ENCODE measurements at places on chromosomes 16 and 17.

GRCh38 chr16:50313596-50314478, 47.5 kb downstream of the ADCY7 start:
- peak; percentile 29 for DNase-seq

DNA sequence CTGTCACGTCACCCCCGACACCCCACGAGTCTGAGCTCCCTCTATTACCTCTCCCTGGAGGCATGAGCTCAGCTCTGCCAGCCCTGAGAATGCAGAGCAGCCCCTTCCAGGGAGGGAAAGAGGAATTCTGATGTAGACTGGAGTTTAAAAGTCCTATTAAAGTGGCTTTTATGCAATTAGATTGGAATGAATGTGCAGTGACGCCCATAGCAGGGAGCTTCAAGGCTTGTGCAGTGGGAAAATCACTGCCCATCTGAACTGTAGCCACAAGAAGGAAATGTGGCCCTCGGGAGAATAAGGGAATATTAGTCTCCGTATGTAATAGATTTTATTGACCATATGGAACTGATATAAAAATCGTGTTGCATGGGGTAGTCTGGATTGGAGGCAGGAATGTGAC, 66.9 kb downstream of the ZNF423 start:
- no peak for DNase-seq

- DNase-seq = no peak
Measured at GRCh38 chr16:74113545-74113944, 183.1 kb upstream of the PSMD7 start.

GRCh38 chr16:75620326-75621169, 2.5 kb downstream of the ADAT1 start:
- DNase-seq = no peak

GRCh38 chr17:61420052-61420451, 20.4 kb downstream of the TBX2 start:
- no peak for DNase-seq

GRCh38 chr17:57705921-57706695, 39.0 kb downstream of the CCDC182 start:
- no peak for DNase-seq

DNA sequence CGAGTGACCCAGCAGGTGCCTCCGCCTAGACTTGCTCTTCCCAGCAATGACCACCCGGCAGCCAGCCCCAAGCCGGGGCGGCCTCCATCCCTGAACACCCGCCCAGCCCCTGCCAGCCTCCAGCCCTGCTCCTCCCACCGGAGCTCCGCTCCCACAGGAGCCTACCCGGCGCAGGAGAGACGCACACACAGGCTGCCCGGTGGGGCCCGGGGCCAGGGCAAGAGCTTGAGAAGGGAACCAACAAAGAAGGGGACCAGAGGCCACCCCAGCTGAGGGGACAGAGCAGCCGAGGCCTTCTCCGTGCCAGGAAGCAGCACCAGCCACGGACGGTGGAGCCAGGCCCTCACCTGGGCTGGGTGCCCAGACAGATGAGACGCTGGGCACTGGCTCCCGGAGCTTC, 13.8 kb downstream of the PKD1 start:
- no peak for DNase-seq

- DNase-seq = no peak
Measured at GRCh38 chr16:88274847-88275246, 107.9 kb upstream of the ZNF469 start.

GRCh38 chr17:36793976-36794375, 143.3 kb upstream of the LHX1 start:
- DNase-seq = no peak

GRCh38 chr16:86307514-86307903, 202.8 kb upstream of the FOXF1 start:
- DNase-seq = no peak

- no peak for DNase-seq
Measured at GRCh38 chr16:53209877-53210276, 155.1 kb downstream of the CHD9 start.

GRCh38 chr17:67718325-67718941, 697 bp downstream of the NOL11 start:
- peak; percentile 13 for DNase-seq

DNA sequence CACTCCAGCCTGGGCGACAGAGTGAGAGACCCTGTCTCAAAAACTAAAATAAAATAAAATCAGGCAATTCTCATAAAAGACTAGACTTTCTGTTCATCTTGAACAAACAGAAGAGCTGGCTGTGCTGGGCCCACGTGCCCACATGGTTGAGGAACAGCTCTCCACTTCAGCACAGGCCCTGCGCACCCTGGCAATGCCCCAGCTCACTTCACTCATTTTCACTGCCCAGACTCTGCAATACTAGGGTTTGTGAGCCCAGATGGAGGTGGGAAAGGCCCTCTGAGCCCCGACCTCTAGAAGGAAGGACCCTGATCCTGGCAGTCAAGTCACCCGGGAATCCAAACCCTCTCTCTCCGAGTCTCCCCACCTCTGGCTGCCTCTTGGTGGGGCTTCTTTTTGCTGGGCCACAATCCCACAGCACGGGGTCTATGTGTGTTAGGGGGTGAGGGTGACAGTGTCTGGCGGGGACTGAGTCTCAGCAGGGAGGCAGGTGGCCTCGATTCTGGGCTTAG, 14.8 kb downstream of the MYLK3 start:
- no peak for DNase-seq

- no peak for DNase-seq
Measured at GRCh38 chr17:21464611-21465021, 88.5 kb downstream of the KCNJ12 start.

- DNase-seq = no peak
Measured at GRCh38 chr16:56366945-56367344, 58.4 kb downstream of the AMFR start.
